ENCODE measurements at places on chromosomes 1 and 21.

DNA sequence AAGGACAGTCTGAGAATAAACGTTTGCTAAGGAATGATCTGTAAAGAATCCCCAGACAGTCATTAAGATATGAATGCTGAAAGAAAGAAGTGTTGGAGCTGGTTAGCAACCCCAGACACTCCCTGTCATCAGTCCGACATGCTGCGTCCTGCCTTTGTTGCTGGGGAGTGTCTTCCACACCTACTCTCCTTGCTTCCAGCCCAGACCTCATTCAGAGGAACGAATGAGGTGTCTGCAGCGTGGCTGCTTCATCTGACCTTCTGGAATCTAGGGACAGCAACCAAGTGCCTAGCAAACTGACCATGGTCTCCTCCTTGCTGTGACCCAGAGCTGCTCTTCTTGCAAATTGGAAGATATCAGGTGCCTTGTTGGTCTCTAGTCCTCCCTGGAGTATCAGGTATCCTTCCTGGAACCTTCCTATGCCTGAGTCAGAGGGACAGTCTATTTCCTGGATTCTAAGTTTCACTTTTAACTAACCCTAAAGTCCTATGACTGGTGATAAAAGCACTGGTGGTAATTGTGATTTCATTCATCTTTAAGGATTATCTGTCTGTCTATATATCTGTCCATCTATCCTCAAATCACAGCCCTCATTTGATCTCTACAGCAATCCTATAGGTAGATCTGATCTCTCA, 45.3 kb downstream of the NFASC start:
- DNase-seq: peak; percentile 38

- DNase-seq: no peak
These were observed 6.4 kb downstream of the ZNF687 start for GRCh38 chr1:151288502-151288901.

DNA sequence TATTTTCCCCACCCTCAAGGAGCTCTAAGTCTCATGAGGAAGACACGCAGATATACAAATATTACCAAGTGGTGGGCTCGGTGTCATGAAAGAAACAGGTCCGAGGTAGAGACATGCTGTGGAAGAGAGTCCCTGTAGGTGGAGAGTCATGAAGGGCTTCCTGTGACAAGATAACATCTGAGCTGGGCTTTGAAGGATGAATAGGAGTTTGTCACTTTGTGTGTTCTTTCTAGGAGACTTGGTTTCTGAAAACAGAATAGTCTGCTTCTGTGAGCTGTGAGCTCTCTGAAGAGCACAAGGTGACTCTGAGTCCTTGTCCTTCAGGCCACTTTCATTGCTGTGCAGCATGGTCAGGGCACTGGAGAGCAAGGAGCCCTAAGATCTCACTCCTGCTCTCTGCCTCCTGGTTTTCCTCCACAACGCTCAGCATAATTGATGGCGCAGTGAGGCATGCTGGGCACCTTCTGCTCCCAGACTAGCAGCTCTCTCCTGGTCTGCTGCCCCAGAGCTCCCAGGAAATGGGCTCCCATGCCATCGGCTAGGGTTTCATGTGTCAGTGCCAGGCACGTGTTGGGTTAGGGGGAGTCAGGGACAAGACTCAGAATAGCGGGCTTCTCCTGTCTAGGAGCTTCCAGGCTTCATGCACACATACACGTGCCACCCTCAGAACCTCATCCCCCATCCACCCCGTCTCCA, 209.9 kb upstream of the CSF3R start:
- DNase-seq: no peak

- DNase-seq: peak; percentile 64
These were observed 16.5 kb upstream of the AGTRAP start for GRCh38 chr1:11719313-11720032.

DNA sequence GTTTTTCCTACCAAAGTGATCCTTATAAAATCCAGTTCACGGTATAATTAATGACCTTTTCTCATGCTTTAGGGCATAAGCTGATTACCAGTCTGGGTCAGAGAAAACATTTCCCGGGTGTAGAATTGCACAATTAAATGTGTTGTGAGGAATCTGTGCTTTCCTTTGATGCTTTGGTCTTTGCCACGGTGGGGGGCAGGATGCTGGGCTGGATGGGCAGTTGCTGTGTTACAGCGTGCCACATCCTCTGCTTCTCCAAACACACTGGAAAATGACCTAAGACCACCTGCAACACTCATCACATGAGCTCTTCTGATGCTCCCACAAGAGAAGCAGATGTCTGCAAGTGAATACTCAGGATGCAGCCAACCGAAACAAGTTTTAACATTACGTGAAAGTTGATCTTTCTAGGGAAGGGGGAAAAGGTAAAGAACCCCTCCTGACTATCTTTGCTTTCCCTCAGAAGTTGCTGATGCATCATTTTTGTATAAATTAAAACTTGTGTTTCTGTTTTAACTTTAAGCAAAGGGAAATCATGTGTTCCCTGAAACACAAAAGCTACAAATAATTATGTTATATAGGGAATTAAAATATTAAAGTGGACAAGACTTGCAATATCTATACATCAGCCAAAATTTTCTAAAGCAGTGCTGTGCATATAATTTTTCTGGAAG, 515.3 kb upstream of the NR5A2 start:
- DNase-seq: no peak

DNA sequence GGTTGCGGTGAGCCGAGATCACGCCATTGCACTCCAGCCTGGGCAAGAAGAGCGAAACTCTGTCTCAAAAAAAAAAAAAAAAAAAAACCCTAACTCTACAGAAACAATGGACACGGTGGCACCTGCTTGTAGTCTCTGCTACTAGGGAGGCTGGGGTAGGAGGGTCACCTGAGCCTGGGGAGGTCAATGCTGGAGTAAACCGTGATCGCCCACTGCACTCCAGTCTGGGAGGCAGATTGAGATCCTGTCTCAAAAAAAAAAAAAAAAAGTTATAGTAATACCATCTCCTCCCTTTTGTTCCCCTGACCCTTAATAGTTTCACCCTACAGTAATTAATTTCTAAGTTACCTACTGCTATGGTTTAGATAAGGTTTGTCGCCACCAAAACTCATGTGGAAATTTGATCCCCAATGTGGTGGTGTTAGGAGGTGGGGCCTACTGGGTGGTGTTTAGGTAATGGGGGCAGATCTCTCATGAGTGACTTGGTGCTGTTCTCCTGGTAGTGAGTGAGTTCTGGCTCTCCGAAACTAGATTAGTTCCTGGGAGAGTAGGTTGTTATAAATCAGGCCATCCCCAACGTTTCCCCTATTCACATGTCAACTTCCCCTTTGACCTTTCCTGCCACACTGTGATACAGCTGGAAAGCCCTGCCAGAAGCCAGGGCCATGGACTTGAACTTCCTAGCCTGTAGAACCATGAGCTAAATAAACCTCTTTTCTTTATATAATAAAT, 9.8 kb downstream of the FBXO42 start:
- no peak for DNase-seq

DNA sequence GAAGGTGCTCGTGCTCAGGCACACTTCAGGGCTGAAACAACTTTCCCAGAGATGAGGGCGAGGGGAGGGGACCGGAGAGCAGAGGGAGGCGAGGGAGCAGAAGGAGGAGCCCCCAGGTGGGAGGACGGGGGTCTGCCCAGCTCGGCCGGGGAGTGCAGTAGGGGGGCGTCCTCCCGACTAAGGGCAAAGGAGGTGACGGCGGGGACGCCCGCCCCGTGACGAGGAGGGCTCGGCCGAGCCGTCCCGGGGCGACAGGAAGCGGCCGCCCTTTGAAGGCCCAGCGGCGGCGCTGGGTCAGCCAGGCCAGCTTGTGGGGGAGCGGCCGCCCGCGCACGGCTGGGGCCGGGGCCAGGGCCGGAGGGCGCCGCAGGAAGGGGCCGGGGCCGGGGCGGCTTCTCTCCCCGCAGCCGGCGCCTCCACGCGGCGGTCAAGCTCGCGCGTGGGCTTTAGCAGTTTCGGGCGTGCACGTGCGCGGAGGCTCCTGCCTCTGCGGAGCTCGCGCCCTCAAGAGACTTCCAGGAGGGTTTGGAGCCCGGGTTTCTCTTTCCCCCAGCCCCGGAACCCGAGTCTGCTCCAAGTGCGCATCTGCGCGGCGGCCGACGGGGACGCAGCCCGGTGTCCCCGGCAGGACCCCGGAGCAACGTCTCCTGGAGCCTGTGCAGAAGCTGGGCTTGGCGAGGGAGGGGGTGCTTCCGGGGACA, 100.8 kb upstream of the SLC45A1 start:
- DNase-seq: peak; percentile 62

DNA sequence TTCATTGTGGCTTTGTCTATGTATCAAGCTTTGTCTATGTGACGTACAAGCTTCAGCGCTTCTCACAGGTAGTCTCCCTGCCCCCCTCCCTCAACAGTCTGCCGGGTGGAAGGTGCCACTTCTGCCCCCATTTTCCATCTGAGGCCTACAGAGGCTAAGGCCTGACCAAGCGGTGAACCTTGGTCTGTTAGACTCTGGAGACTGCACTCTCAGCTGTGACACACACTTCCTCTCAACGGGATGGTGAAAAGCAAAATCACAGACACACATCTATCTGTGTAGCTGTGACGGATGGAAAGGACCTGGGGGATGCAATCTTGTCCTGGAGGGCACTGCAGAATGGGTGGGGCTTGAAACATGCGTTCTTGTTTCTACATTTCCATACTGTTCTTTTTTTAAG, 152.9 kb upstream of the EDN2 start:
- DNase-seq: no peak

GRCh38 chr1:58432851-58433668, 113.5 kb downstream of the OMA1 start:
- DNase-seq: peak; percentile 91

GRCh38 chr1:44677201-44677766, 2.8 kb downstream of the ARMH1 start:
- peak; percentile 81 for DNase-seq

GRCh38 chr1:32413507-32414185, 19.4 kb upstream of the BSDC1 start:
- peak; percentile 75 for DNase-seq

DNA sequence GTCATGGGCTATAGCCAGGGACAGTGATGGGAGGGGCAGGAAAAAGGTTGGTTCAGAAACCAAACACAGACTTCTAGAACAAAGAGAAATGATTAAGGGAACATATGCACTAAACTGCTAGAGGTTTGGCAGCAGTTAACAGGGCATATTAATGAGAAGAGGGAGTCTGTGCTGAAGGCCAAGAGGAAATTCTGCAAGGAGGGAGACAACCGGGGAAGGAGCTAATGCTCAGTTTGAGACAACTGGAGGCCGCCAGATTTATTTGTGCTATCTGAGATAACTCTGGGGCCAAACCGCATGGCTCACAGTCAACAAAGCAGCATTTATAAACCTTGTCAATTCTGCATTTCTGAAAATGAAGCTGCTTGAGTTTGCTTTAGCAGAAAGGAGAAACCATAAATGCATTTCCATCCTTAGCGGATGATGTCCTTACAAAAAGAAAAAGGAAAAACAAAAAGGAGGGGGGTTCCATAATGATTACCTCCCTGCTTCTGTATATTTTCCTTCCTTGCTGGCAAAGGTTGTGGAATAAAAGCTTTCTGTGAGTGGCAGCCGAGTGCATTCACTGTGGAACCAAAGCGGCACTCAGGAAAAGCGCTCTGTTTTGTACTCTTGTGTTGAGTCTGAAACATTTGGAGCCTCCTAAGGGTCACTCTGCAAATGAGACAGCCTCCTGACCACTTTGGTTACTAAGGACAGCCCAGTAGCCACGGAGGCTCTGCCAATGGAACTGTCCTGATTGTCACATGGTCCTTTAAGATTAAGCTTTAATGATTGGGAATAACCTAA, 70.3 kb downstream of the SIM2 start:
- no peak for DNase-seq

DNA sequence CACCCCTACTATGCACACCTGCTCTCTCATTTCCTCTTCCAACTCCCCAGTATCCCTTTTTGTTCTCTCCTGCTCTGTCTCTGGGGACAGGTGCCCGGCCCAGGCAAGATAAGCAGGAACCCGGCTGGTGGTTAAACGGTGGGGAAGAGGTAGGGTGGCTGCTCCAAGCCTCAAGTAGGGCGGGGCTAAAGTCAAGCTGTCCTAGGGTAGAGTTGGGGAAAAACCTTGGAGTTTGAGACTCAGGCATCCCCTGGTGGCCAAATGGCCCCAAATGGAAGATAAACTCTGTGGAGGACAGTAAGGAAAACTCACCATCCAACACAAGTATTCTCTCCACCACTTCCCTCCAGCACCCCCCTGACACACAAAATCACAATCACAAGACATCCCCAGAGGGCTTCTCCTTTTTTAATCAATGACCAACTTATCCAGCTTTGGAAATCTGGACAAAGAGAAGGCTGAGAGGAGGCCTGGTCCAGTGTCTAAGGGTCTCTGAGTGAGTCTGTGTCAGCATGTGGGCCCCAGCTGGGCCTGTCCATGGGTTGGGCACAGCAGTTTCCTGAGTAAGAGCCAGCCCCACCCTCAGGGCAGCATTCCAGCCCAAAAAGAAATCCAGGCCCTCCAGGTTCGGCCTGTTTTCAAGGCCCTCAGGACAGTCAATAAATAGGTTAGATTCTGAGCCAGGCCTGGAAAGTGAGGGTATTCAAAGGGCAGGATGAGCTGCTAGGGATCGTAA, 9.8 kb downstream of the POMGNT1 start:
- DNase-seq: peak; percentile 41

DNA sequence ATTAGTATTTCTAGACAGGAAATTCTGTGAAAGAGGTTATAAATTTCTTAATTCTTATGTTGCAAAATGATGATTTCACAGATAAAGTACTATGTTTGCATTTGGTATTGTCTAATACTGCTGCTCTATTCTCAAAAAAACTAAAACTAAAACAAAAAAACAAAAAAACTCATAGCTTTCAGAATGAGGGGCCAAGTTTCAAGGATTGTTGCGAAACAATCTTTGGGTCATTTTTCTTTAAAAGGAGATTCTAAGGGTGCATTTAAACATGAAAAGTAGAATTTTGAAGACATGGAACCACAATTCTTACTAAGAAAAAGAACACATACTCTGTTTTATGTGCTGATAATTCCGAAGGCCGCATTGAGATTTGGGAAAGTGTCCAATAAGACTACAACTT, 645.1 kb downstream of the ADGRL2 start:
- no peak for DNase-seq

- no peak for DNase-seq
These were observed 6.2 kb downstream of the FAM131C start for GRCh38 chr1:16067127-16067768.

DNA sequence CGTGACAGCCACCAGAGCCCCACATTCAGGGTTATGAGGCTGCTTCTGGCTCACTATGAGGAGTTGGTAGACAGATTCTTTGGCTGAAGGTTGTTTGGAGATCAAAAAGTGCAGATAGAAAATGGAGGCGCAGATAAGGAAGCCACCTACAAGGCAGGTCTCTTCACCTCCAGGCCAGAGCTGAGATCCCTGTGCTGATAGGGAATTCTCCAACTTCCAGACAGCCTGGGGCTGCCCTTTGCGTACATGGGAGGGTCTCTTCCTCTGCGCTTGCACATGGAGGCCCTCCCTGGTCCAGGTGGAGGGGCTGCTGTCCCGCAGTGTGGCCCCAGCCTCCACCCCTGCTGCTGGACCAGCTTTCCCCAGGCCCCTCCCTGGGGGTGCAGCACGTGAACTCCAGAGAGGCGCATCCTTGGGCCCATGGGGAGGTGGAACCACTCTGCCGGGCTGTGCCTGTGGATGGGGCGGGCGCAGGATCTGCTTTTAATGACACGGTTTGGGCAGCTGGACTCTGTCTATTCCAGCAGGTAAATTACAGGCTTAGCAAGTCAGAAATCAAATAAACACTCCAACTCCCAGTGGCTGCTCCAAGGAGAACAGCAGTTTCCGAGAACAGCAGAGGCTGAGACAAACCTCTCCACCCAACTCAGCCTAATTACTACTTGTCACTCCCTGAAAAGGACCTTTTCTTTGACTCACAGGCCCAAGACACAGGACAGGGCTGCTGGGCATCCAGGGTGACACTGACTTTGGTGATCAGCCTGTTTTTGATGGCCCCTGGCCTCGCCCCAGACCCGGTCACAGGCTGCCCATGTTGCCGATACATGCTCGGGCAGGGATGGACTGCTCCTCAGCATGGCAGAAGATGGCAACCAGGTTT, 12.4 kb downstream of the OXCT2 start:
- DNase-seq: no peak

All from GM23248 (cell line).